ENCODE measurements at places on chromosomes 11 and 22. TPM values are rescaled to one million over a fixed set of nuclear protein-coding genes. Genes with fewer than 3 reads are reported as not detected.

Gene RASSF7
- total RNA-seq: 8.0 TPM

Gene LARGE2
- total RNA-seq: 0.16 TPM

Gene FAM181B
- total RNA-seq: 0.80 TPM

Gene NAALAD2
- total RNA-seq: 2.5 TPM

Gene SLC6A5
- not detected for total RNA-seq

Gene TCF20
- total RNA-seq: 36.3 TPM

Gene LSP1
- not detected for total RNA-seq

Gene SIPA1
- 15.8 TPM for total RNA-seq

Gene BARX2
- total RNA-seq: not detected

Gene DAGLA
- 0.98 TPM for total RNA-seq

Gene POU2AF3
- total RNA-seq: not detected

Gene LDHA
- 1,481 TPM for total RNA-seq

Gene HEPN1
- not detected for total RNA-seq

Gene MS4A3
- total RNA-seq: not detected

Gene SCN2B
- not detected for total RNA-seq

Gene SYT12
- 0.19 TPM for total RNA-seq

Gene ACTN3
- total RNA-seq: not detected

Gene GLYATL2
- total RNA-seq: not detected

Gene CARNS1
- total RNA-seq: not detected

Gene GNG3
- not detected for total RNA-seq

Gene PATE4
- not detected for total RNA-seq

Gene CARD16
- 19.3 TPM for total RNA-seq

Gene CBLIF
- not detected for total RNA-seq

Gene CD81
- 132 TPM for total RNA-seq

Gene TTC36
- not detected for total RNA-seq

Gene VWCE
- total RNA-seq: 0.45 TPM

Gene RASD2
- total RNA-seq: 0.37 TPM

Gene GPHA2
- not detected for total RNA-seq

Gene HEPHL1
- total RNA-seq: not detected

All from SK-MEL-5 (cell line).